Pulmonary artery endothelial cell (primary cell): ENCODE measurements at places on chromosomes 16 and 17.
A peak's percentile ranks its signal among the peaks of the same experiment; 100 is the strongest.

DNA sequence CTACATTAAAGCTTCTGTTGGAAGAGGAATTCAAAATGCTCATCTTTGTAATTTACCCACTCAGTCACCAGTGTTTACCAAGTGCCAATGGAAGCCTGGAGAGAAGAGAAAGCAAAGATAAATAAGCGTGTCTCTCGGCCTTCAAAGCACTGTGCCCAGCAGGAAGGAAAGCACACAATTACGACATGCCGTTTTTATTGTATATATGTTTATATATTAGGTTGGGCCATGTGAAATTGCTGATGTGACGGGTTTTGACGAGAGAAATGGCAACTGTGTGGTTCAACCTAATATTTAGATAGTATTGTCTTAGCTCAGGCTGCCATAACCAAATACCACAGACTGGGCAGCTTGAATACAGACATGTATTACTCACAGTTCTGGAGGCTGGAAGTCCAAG is 79.3 kb upstream of the HSBP1 start:
- no peak for DNase-seq

DNA sequence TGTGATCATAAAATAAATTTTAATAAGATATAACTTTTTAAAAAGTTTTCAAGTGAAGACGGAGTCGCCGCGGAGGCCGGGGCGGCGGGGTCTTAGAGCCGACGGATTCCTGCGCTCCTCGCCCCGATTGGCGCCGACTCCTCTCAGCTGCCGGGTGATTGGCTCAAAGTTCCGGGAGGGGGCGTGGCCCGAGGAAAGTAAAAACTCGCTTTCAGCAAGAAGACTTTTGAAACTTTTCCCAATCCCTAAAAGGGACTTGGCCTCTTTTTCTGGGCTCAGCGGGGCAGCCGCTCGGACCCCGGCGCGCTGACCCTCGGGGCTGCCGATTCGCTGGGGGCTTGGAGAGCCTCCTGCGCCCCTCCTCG is at the start of gene FOXC2:
Gene FOXC2, plus strand, starts transcription at position 229 of the 365 bp plus-strand sequence. CDS start 507 bp downstream, outside the sequence.
- peak; percentile 88 for DNase-seq

DNA sequence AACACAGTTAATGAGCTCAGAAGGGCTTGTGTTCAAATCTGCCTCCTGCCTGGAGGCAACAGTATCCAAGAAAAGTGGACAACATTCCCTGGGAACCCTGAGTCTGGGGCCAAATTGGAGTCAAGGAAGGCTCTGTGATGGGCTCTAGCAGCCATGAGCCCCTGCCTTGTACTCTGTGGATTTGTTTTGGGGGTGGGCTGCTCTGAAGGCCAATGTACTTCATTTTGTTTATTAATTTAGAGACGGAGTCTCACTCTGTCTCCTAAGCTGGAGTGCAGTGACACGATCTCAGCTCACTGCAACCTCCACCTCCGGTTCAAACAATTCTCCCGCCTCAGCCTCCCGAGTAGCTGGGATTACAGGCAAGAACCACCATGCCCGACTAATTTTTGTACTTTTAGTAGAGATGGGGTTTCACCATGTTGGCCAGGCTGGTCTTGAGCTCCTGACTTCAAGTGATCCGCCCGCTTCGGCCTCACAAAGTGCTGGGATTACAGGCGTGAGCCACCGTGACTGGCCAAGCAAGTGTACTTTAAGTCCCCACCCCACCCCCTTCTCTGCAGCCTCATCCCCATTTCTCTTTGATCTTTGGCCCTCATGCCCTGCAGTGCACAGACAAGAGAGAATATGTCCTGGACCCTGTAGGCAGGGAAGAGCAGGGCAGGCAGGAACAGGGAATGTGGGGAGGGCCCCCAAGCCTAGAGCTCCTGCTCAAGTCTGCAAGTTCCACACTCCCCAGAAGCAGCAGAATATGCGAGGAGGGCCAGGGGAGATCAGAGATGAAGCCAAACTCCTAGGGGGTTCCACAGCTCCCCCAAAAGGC is 2.7 kb upstream of the GIP start:
- no peak for DNase-seq

- DNase-seq, result no peak
Observed at GRCh38 chr17:1371893-1372590, 28.0 kb downstream of the YWHAE start.

GRCh38 chr16:74465281-74465680 is 44.0 kb upstream of the CLEC18B start:
- DNase-seq, result no peak

DNA sequence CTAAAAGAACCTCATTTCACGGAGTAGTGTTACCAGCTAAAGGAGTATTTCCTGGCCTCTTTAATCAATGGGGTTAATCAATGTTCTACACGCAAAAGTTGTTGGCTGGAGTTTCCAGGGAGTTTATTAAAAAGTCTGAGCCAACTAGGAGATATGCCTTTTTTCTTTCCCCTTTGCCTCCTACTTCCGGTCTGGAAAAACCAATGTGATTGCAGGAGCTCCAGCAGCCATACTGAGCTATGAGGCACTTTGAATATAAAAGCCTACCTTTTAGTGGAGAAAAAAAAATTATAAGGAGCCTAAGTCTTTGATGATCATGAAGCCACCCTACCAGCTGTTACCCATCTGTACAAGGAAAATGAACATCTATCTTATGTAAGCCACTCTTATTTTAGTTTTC is 17.9 kb upstream of the ERCC4 start:
- no peak for DNase-seq

DNA sequence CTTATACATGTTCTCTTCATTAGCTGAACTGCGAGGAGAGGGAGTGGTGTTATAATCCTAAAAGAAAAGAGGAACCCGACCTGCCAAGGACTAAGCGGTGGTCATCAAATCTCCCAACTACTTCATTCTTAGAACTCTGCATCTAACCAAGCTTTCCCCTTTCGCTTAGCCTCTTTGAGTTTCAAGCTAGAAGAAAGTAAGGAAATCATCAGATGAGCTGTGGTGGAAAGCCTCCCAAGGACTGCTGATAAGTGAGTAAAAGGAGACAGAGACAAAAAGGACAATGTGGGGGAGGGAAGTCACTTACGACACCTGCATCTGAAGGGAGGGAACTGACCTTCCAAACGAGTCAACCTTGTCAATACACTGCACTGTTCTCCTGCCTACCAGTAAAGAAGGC is 121.3 kb downstream of the TRIM37 start:
- no peak for DNase-seq

DNA sequence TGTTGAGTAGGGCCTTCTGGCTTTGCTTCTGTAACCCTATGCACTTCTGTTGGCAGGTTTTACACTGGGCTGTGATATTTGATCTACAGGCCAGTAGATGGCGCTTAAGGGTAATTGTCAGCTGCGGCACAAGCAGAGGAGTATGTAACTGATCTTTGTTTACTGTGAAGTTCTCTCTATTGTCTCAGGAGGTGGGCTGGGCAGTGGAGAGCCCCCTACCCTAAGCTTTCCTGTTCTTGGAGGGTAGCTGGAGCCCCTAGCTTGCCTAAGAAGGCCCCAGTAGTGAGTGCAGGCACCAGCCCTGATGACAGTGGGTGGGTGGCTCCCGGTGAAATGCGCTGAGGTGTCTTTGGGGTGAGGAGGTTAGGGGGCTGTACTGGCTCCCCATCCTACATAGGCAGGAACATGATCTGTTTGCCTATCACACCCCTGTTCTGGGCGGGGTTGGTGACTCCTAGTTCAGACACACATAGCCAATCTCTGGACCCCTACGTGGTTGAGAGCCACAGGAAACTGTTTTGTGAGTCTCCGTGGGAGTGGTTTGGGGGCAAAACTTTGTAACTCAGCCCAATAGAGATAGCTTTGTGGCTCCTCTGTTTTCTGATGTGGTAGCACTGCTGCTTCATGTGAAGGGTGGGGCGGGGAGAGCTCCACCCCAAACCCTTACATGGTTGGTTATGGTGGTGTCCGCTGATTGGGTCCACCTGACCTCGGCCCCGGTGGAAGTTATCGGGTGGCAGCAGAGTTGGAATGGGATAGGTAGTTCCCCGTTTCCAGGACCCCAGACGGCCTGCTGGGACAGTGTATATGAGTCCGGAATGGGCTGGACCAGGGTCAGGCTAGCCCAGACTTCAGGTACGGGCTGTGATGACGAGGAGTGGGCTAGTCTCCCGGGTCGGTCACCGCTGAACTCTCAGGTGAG is 60.4 kb downstream of the SLFN11 start:
- DNase-seq, result peak; percentile 50

- no peak for DNase-seq
Observed at GRCh38 chr17:65417406-65418221, 143.8 kb downstream of the AXIN2 start.

DNA sequence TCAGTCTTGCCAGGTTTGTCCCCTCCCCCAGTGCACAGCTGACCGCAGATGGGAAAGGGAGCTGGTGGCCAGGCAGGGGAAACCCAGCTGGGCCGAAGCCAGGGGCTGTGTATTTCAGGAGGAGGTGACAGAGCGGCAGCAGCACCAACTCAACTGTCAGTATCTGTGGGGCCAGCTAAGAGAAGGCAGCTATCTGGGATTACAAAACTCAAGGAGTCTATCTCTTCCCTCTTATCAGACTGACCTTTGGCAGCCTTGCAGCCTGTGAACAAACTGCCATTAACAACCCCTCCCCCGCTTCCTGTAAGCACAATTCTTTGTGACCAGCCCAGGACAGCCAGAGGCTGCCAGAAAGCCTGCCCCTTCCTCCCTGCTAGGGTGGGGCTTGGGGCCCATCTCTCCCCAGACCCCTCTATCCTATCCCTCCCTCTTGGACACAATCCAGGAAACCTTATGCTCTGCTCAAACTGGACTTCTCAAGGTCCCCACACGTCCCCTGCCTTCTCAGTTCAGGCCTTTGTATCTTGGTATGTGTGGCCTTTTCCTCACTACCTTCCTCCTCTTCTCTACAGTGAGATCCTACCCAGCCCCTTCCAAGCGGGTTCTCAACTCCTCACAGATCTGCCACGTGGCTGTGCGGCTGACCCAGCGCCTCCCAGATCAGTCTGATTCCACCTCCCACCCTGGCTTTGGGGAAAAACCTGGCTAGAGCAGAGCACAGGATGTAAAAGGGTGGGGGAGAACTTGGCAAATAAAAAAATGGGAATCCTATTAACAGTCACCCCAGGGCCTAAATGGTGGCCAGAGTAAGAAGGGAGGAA is 10.5 kb downstream of the ST3GAL2 start:
- peak; percentile 83 for DNase-seq

GRCh38 chr17:16973760-16974540 is 2.0 kb upstream of the TNFRSF13B start:
- no peak for DNase-seq

DNA sequence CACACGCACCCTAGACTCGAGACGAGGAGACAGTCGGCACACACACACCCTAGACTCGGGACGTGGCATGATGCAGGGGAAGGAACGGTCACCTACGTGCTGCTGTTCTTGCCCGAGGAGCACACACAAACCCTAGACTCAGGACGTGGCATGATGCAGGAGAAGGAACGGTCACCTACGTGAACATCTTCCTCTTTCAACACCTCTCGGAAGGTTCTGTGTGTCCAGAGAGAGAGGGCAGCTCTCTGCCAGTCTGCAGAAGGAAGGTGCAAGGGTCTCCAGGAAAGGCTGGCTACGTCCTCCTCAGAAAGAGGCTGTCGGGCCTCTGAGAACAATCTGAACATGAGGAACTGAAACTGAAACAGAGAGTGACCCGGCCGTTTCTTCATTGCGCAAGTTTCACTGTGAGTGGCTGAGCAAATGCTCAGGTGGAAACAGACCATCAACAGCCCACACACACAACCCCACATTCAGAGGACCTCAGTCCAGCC is 43.4 kb downstream of the ZNF276 start:
- no peak for DNase-seq

DNA sequence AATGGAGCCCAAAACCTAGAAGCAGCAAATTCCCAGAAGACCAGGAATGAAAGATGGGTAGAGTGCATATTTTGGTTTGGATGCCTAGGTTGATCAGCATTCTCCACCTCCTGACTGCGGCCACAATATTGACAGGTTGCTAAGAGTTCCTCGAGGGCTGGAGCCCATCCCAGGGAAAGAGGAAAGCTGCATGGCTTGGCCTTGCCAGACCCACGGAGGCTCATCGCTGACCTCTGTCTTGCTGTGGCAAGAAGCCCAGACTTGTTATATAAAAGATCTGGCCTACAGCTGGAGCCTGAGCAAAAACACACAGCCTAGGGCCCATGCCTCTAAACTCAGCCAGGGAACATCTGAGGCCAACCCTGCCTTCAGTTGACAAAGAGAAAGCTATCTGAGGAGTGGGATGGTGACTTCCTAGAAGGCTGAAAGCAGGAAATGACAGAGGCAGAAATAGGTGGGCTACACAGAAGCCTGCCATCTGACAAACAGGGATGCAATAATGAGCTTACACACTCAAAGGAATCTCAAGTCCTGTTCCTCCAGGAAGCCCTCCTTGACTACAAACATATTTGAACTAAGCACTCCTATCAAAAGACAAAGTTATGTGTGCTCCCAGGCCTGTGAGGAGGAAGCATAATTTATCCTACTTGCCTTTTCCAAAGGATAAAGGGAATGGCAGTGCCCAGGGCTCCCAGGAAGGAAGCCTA is 22.5 kb upstream of the SLC35B1 start:
- DNase-seq, result peak; percentile 79

DNA sequence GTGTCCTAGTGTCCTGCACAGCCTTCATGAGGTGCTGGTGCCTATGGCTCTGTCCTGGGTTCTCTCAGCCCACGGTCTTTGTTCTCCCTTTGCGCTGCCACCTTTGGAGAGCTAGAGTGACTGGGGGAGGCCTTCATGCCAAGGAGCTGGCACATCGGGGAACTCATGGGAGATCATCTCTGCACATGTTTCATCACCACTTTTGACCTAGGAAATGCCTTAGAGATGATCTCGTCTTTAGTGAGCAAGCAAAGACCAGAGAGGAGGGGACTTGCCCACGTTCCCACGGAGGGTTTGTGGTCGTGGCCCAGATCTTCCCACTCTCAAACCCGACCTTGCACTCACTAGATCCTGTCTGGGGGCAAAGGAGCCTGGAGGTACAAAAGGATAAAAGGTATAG is 23.5 kb downstream of the TBX4 start:
- DNase-seq, result no peak

GRCh38 chr17:14092808-14093207 is 23.5 kb downstream of the COX10 start:
- DNase-seq, result no peak

GRCh38 chr16:31105677-31106213 is 2.4 kb upstream of the BCKDK start:
- DNase-seq, result no peak

DNA sequence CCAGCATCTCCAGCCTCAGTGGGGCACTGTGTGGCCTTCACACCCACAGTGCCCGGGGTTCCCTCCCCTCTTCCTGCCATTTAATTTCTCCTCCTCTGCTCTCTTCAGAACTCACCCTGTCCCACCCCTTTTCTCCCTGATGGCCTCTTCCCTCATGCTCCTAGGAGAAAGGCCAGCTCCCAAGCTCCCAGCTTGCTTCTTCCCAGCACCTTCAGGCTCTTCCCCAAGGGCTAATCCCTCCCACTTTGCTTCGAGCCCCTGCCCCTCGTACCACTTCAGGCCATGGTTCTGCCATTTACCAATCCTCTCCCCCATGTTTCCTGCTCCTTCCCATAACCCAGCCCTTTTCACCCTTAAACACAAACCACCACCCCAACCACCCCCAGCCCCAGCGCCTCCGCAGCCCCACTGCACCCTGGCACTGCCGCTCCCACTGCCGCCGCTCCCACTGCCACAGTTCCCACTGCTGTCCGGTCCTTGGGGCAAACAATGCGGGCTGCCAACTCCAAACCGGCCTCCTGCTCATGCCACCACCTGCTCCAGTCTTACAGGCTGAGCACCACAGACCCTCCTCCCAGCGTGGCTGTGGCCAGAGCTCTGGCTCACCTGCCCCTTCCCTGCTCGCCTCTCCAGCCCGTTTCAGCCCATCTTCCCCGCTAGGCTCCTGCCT is 28.6 kb downstream of the ADAM11 start:
- DNase-seq, result no peak
